Urinary bladder (tissue), 4 donors: ENCODE measurements at places on chromosomes 7 and 10. TPM values are rescaled to one million over a fixed set of nuclear protein-coding genes. Genes with fewer than 3 reads are reported as not detected.

The PON1 gene
- not detected for total RNA-seq

DNA sequence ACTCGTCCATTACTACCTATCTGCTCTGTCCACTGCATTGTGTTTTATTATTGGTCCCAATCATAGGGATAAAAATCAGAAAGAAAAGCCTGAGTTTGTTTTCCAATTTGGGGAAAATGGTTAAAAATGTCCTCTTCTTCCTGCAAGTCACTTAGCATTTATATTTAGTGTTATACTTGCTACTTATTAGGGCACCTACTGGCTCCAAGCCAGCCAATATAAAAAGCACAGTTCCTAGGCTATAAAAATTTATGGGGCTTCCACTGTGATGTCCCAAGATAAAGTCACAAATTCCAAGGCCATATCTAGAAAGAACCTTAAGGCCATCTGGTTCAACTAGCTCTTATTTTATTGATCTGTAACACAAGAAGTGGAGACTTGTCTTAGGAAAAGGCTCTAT lies 3.2 kb downstream of the SLC35B4 start:
- DNase-seq = no peak

The NUTM2E gene
- total RNA-seq = not detected

DNA sequence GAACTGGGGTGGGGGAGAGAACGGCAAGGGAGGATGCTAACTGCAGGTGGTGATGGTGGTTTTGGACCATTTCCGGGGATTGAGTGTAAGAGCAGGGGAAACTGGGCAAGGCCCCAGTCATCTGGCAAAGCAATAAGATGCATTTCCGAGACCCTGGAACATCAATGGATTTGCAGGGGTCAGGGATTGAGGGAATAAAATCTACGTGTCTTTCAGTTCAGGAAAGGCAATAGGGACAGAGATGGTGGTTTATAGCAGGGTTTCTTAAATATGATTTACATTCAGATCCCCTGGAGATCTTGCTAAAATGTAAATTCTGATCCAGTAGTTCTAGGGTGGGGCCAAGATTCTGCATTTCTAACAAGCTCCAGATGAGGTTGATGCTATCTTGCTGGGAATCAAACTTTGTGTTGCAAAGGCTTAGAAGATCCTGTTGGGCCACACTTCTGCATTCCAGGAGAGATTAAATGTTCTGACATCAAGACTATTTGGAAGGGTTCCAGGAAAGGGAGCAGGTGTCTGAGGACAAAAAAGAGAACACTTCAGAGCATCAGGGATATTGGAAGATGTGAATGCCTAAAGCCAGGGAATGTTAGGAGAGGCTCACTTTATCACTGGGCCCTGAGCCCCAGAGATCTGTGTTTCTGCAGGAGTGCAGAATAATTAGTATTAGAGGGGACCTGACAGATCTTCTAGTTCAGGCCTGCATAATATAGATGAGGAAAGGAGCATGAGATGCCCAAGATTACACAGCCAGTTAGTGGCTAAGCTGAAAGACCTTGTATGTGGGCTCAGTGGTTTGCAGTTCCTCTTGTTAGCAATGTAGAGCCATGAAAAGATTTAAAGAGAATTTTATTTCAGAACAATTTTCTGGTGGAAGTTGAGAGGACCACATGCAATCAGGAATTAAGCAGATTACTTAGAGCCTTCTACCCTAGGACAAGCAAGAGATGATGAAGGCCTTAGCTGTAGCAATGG lies 32.4 kb downstream of the BLNK start:
- no peak for DNase-seq

GRCh38 chr7:29248713-29249382 lies 54.3 kb downstream of the CHN2 start:
- no peak for DNase-seq

The OR2A25 gene
- total RNA-seq = not detected

The DPYSL4 gene
- total RNA-seq = 1.7 TPM

GRCh38 chr7:50954716-50955115 lies 172.0 kb upstream of the GRB10 start:
- DNase-seq = no peak

- DNase-seq = no peak
These were observed 28.3 kb downstream of the NCAPG2 start for GRCh38 chr7:158676171-158676840.

DNA sequence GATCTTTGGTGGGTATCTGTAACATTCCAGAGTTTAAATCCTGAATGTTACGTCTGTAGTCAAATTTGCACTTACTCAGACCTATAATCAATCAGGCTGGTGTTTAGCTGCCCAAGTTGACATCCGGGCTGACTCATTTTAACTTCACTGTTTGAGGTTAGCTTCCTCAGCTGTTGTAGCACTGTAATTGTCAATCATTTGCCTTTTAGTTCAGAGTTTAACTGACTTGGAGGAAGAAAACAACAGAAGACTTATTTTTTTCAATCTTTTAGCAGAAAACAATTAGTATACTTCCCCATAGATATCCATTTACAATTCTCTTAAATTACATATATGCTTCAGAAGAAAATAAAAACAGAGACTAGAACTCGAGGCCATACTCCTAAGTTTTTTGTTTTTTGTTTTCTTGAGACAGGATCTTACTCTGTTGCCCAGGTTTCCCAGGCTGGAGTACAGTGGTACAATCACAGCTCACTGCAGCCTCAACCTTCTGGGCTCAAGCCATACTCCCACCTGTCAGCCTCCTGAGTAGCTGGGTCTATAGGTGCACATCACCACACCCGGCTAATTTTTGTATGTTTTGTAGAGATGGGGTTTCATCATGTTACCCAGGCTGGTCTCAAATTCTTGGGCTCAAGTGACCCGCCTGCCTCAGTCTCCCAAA lies 38.5 kb upstream of the LRRC17 start:
- no peak for DNase-seq

DNA sequence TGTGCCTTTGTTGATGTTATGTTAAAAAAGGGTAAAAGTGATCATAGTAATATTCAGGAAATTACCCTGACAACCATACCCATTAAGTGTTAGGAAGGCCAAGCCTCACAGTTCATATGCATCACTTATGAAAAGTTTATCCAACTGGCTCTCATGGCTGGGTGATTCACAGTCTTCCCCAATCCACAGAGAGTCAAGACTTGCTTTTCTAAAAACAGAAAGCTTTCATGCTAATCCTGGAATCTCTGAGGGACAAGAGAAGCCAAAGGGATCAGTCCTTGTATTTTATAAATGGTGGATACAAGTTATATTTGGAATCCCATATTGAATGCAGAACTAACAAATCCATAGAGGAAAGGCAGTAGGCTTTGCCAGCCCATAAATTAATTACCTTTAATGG lies 218.3 kb downstream of the JAZF1 start:
- no peak for DNase-seq
